Progenitor cell of endocrine pancreas (in vitro differentiated cells): ENCODE measurements at places on chromosomes 3 and 15. TPM values are rescaled to one million over a fixed set of nuclear protein-coding genes. Genes with fewer than 3 reads are reported as not detected.

The BAHD1 gene
- total RNA-seq, result 24.1 and 24.3 TPM in 2 replicates

The KNG1 gene
- not detected in 2 replicates for total RNA-seq

The USP50 gene
- total RNA-seq, result 0.47 and 0.48 TPM in 2 replicates

The SPINK8 gene
- not detected in 2 replicates for total RNA-seq

The APBA2 gene
- 37.1 and 41.0 TPM in 2 replicates for total RNA-seq

The GUCA1C gene
- total RNA-seq, result not detected in 2 replicates

The ARNT2 gene
- total RNA-seq, result 37.3 and 38.9 TPM in 2 replicates

The GPR27 gene
- 6.1 and 6.7 TPM in 2 replicates for total RNA-seq
